Activated naive CD8-positive, alpha-beta T cell treated with anti-CD3 and anti-CD28 coated beads for 36 hours (primary cell): ENCODE measurements at places on chromosomes 5 and 9.
A peak's percentile ranks its signal among the peaks of the same experiment; 100 is the strongest.

DNA sequence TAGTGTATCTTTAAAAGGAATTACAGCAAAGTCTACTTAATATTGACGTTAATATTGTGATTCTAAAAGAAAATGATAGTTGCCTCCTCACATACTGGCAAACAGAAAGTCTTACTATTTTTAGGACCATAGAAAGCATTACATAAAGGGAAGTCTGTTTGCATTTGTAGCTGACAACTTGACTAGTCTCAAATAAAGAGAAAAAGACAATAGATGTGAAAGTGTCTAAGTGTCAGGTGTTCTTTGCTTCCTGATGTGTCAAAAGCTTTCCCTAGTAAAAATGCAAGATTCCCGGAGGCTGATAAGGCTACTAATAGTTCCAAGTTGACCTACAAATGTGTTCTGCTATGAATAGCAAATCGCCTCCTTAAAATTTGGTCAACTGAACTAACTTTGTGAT, 259.7 kb downstream of the CDH10 start:
- DNase-seq, result no peak

DNA sequence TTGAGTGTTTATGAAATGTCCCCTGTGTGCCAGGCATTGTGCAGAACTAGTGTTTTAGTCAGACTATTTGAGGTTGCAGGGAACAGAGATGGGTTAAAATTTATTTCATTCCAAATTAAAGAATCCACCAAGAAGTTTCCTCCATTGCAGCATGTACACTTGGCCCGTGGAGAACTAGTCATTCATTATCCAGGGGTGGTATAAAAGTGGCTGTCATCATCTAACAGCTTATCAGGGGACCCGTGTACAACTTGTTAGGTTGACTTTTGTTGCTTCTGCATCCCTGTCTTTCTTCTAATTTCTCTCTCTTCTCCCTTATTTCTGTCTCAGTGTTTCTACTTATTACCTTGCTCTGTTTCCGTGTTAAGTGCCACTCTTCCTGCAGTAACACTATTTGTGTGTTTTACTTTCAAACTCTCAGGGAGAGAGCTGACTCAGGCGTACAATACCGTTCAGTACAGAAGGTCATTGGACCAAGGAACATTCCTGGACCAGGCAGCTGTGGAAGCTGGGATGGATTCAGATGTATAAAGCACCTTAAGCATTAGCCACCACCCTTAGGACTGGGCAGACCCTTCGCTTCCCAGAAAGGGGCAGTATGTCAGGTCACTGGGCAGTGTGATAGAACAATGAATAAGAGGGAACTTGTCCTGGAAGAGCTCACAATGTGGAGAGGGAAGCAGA, 36.1 kb downstream of the MAP3K1 start:
- DNase-seq, result no peak

DNA sequence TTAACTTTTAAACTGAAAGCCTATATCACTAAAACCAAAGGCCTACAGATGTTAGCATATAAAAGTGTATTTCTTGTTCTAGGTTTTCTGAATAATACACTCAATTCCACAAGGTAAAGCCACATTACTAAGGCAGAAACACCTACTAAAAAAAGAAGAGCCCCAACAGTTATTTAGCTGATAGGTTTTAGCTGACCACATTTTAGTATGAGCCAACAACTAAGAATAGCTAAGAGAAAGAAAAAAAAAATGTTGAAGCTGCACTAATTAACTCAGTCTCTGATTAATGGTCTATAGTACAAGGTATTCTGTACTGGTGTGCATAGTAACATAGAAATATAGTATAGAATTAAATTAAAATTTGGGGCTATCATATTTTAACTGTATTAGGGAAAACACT, 23.5 kb downstream of the ZFR start:
- no peak for DNase-seq

- no peak for DNase-seq
These were observed 298.9 kb downstream of the KCNN2 start for GRCh38 chr5:114660791-114661190.

DNA sequence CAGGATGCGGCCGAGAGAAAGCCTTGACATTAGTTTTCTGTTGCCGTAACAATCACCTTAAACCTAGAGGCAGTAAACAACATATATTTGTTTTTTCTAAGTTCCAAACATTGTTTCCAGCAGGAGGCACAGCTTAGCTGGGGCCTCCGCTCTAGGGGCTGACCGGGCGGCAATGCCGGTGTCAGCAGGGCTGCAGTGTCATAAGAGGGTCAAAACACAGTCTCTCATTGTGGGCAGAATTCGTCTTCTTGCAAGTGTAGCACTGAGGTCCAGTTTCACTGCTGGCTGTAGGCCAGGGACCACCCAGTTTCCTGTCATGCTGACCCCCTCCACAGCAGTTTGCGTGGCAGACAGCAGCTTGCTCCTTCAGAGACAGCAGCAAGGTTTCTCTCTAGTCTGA, 186.2 kb downstream of the PJA2 start:
- DNase-seq, result no peak

DNA sequence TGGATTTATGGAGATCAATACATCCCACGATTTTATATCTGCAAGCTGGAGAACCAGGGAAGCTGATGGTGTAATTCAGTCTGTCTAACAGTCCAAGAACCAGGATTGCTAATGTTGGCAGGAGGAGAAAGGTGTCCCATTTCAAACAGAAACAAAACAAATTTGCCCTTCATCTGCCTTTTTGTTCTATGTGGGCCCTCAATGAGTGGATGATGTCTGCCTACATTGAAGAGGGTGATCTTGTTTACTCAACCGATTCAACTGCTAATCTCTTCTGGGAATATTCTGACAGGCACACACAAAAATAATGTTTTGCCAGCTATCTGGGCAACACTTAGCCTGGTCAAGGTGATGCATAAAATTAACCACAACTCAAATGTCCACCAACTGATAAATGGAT, 65.1 kb upstream of the IL33 start:
- DNase-seq, result no peak

GRCh38 chr5:68593211-68593671, 377.7 kb downstream of the PIK3R1 start:
- DNase-seq, result no peak

GRCh38 chr9:98977246-98977714, 33.6 kb downstream of the COL15A1 start:
- DNase-seq, result no peak

DNA sequence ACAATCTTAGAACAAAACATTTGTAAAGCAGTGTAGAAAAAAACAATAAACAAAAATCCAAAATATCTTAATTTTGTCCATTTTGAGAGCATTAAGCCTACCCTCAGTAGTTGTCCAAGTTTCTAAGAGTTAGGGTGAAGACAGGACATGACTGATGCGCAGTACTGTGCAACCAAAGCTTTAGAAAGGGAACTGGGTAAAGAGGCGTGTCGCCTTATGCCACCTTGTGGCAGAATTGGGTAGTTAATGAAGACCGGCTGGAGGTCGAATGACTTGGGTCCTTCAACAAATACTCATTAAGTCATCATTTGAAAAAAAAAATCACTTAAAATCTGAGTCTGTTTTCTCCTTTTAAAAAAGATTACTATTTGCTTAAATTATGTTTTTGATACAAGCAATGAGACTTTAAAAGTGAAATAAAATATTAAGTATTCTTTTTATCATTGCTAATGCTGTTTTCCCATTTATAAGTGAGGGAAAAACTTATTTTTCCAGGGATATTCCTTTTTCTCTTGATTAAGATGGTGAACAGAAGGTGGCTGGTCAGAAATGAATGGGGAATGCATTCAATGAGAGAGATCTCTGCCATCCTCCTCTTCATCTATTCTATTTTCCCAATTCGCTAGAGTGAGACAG, 3.5 kb upstream of the RNF20 start:
- peak; percentile 64 for DNase-seq

- DNase-seq, result no peak
These were observed 93.0 kb downstream of the WNK2 start for GRCh38 chr9:93276973-93277372.

GRCh38 chr9:4680173-4680525, 780 bp downstream of the CDC37L1 start:
- DNase-seq, result no peak

- DNase-seq, result no peak
These were observed 2.0 kb upstream of the MAP3K1 start for GRCh38 chr5:56813302-56813701.

DNA sequence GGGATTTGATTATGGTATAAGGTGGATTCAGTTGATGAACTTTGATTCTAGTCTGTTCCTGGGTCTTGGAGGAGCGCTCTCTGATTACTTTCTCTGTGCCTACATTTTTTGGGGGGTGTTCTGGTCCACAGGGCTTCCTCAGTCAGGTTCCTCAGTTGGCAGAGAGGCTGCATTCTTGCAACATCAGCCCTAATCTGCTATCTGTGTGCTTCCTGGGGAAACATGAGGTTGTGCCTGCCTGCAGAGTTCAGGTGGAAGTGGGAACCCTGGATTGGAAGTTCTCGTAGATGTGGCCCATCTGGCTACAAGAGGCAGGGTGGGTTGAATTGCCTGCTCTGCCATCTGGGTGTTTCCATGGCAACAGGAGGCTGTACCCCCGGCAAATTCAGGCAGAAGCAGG, 24.5 kb downstream of the POLK start:
- no peak for DNase-seq

- no peak for DNase-seq
These were observed 183.5 kb downstream of the GAS1 start for GRCh38 chr9:86763791-86764190.

GRCh38 chr9:8863069-8863468, 1063.5 kb upstream of the DMAC1 start:
- DNase-seq, result no peak

GRCh38 chr9:38386319-38386895, 6.1 kb upstream of the ALDH1B1 start:
- no peak for DNase-seq

DNA sequence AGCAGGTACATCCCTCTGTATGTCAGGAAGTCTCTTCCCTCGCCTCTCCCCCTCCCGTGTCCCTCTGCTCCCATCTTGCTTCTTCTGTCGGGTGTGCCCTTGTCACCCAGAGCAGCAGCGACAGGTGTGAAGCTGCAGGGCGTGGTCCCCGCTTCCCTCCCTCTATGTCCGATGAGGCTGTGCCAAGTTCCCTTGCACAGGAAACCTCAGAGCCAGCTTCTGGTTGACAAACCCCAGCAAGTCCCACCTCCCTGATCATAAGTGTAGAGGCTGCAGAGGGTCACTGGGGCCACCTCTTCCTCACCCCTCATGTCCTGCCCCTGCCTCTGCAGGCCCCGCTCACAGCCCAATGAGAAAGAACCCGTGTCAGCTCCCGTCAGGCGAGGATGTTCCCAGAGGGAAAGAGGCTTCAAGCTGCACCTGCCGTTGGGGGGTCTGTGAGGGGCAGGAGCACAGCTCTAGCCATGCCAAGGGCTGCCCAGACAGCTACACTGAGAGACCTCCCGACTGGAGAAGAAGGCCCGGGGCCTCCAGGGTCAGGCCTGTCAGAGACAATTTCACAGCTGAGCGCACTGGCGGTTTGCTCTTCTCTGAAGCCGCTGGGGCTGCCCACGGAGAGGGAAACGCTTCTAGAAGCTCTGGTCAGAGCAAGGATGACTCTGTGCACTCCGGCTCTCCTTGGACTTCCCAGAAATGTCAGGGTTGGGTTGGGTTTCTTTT, 73.3 kb downstream of the AK8 start:
- no peak for DNase-seq

DNA sequence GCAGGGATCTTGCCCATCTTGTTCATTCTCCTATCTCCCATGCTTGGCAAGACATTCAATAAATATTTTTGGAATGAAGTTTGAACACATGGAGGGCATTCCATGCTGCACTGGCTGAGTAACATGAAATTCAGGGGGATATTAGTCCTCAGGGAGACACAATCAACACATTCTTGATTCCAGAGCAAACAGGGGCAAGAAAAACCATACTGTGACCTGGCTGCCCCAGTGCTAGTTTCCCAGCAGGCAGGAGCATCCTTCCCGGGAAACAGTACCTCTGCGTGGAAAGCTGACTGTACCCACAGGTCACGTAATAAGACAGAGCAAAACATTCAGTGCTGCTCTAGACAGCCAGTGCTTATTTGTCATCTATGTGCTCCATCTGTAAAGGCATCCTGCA, 66.3 kb upstream of the SPOCK1 start:
- DNase-seq, result no peak
